ENCODE measurements at places on chromosomes 1 and 21.

GRCh38 chr1:47440599-47441081 lies 2.8 kb downstream of the FOXD2 start:
- no peak for DNase-seq

DNA sequence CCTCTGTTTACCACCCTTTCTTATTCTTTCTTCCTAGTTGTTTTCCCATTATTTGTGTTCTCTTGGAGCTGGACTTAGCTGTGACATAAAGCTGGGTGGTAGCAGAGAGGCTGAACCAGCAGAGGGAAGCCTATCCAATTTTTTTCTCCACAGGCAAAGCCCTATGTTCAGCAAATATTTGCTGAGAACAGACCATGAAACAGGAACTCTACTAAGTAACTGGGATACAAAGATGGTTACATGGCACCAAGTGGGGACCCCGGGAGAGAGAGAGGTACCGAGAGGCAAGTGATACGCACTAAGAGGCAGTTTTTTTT lies 6.6 kb downstream of the CFAP141 start:
- DNase-seq = no peak

DNA sequence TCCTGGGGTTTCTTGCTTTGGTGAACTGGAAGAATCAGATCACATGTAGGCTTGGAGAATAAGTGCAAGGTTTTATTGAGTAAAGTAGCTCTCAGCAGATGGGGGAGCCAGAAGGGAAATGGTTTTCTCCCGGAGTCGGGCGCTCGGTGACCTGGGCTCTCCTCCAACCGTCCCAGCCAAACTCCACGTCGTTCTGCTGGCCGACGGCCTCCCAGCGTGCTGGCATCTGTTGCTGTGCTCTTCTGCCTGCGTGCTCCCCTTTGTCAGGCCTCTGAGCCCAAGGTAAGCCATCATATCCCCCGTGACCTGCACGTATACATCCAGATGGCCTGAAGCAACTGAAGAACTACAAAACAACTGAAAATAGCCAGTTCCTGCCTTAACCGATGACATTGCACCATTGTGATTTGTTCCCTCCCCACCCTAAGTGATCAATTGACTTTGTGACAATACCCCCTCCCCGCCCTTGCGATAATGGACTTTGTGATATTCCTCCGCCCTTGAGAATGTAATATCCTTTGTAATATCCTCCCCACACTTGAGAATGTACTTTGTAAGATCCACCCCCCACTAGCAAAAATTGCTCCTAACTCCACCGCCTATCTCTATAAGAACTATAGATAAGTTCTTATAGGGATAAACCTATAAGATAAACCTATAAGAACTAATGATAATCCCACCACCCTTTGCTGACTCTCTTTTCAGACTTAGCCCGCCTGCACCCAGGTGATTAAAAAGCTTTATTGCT lies 88.3 kb downstream of the SMYD3 start:
- no peak for DNase-seq

GRCh38 chr1:52544665-52545525 lies 8.0 kb downstream of the TUT4 start:
- DNase-seq = no peak

DNA sequence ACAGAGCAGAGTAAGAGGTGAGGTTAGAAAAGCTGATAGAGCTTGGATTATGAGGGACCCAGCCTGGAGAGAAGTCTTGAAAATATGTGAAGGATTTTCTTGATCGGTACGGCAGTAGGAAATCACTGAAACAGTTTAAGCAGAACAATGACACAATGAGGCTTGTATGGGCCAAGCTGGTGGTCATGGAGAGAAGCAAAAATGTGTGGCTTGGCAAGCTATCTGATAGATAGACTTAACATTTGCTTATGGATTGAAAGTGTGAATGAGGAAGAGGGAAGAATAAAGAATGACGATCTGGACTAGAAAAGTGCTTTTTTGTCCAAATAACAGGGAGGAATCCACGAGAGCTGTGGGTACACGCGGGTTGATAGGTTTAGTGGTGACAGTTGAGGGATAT lies 15.4 kb upstream of the XPR1 start:
- DNase-seq = no peak

DNA sequence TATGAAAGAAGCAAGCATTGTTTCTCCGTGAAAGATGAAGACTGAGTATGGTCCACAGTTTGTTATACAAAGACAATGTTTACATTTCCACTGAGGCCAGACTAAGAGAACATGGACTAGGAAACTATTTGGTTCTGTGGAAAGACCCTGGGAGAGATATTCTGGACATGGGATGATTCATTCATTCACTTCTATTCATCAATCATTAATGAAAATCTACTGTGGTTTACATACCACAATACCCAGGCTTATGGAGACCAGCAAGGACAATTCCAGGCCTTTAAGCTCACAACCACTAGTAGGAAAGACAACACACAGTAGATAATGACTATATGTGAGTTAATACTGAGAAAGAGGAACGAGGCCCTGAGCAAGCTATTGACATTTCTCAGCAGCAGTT lies 125.4 kb downstream of the TBX15 start:
- DNase-seq = no peak

DNA sequence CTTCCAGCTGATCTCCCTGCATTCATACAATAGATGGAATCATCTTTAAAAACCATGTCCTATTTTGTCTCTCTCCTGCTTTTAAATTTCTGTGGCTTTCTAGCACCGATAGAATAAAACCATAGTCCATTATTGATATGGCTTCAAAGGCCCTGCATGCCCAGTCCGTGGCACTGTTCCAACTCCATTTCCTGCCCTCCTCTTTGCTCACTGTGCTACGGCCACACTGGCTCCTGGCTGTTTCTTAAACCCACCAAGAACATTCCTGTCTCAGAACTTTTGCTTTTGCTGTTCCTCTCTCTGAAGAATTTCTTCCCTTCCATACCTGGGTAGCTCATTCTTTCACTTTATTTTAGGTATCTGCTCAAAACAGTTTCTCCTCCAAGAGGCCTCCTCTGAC lies 7.2 kb downstream of the SLAMF1 start:
- DNase-seq = no peak

GRCh38 chr21:32554832-32555638 lies 30.3 kb downstream of the TCP10L start:
- no peak for DNase-seq

- no peak for DNase-seq
These were observed 67.1 kb downstream of the PTPRU start for GRCh38 chr1:29303201-29304024.

GRCh38 chr1:201498621-201499020 lies 8.3 kb downstream of the CSRP1 start:
- DNase-seq = no peak

DNA sequence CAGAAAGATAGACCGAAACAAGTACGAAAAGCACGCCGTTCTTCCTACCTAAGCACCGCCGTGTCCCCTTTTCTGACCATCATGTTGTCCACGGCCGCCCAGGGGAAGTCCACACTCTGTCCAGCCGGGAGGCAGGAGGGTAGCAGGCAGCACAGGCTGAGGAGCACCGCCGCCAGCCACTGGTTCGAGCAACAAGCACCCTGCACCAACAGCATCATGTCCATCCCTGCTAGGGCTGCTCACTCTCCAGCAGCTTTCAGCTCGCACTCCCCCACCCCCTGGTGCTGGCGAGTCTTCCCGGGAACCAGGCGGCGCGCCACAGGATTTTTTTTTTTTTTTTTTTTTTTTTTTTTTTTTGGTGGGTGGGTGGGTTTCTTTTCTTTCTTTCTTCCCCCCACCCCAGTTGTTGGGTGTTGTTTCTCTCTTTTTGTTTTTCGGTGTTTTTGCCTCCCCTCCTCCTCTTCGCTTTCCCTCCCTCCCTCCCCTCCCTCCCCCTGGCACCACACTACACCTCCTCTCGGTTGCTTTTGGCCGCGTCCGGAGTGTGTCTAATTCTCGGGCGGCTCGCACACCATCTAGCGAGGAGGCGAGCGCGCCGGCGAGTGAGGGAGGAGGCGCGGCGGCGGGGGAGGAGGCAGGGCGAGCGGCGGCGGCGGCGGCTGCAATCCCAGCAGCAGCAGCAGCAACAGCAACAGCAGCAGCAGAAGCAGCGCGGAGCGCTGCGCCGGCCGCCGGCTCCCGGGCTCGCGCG lies at the start of gene NEGR1:
TSS of gene NEGR1 (minus strand) at position 269 of the 751 bp plus-strand sequence.
- DNase-seq = peak; percentile 79

- peak; percentile 59 for DNase-seq
These were observed 80.9 kb downstream of the ABCA4 start for GRCh38 chr1:94039871-94040569.

DNA sequence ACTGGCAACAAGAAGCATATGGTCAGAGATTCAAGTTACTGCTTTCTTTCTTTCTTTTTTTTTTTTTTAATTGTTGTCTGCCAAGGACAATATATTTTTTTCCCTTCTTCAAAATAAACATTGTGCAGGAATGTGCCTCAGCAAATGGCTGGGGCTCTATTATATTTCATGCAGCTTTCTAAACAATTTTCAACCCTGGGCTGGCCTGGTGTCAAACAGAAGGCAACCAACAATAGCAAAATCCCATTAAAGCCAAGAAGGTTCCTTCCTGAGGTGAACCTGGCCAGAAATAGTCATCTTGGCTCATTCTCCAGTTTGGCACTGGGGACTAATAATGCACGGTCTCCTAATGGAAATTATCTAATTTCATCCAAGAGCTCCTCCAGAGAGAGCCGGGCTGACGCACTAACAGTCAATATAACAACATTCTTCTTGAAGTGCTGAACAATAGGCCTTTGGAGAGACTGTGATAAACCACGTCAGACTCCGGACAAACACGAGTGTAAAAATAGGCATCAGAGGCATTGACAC lies 35.7 kb upstream of the HLX start:
- DNase-seq = no peak

- DNase-seq = no peak
These were observed 25.4 kb upstream of the SMIM12 start for GRCh38 chr1:34884961-34885360.

GRCh38 chr1:201732351-201732750 lies 96.6 kb upstream of the IPO9 start:
- DNase-seq = no peak

- DNase-seq = no peak
These were observed 49.4 kb upstream of the CACNA1E start for GRCh38 chr1:181433931-181434330.

DNA sequence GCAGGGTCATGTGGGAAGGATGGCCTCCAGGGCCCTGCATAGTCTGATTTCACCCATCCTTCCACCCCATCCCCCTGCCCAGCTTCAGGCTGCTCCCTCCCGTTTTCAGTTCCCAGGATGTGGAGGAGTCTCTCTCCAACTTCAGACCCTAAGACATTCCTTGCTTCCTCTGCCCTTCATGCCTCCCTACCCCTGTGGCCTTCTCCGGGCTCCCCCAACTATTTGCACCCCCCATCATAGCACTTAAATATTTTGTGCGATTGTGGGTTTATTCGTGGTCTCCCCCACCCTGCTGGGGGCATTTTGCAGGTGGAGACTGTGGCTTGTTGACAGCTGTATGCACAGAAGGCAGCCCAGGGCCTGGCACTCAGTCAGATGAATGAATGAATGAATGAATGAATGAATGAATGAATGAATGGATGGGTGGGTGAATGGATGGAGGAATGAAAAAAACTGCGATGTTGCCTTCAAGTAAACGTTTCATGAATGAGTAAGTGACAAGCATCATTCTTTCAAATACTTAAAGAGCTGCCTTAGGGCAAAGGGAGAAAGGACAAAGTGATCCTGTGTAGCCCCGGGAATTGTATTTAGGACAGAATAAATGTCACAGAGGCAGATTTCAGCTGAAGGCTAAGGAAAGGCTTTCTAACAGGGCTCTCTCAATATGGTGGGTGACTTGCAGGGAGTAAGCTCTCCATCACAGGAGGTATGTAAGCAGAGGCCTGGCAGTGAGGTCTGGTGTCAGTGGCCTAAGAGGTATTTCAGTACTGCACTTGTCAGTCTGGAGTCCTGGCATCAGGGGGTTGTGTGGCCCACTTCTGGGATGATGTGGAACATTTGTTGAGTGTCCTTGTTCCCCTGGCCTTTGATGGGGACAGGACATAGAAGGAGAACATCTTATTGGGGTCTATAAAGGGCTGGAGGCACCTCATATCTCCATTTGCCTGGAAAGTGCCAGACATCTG lies 156.4 kb downstream of the PTPRU start:
- no peak for DNase-seq

- DNase-seq = no peak
These were observed 566 bp upstream of the PAQR7 start for GRCh38 chr1:25875856-25876692.

GRCh38 chr1:59638231-59638711 lies 176.5 kb upstream of the HOOK1 start:
- DNase-seq = peak; percentile 63

DNA sequence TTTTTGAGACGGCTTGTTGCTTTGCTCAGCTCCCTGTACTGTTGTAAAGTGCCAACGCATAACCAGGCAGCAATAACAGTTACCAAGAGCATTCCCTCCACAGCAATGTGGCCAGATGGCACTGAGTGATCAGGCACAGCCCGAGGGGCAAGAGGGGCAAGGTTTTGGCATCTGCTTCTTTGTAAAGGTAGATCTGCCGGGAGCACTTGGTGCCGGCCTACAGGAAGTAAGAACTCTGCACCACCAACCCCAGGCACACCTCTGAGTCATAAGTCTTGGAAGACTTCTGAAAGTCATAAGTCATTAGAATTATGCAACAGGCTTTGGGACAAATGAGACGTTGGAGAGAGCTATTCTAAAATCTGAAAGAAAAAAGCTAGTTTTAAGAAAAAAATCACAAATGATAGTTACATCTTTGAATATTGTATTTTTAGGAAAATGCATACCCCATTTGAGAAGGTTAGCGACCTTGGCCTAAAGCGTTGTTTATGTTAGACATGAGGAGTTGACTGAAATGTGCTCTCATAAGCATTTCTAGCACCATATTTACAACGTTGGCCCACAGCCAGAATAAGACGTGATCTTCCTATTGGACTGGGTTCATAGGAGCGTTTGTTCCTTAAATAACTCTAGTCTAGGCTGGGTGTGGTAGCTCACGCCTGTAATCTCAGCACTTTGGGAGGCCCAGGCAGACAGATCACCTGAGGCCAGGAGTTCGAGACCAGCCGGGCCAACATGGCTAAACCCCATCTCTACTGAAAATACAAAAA lies 37.7 kb upstream of the MAP10 start:
- no peak for DNase-seq

DNA sequence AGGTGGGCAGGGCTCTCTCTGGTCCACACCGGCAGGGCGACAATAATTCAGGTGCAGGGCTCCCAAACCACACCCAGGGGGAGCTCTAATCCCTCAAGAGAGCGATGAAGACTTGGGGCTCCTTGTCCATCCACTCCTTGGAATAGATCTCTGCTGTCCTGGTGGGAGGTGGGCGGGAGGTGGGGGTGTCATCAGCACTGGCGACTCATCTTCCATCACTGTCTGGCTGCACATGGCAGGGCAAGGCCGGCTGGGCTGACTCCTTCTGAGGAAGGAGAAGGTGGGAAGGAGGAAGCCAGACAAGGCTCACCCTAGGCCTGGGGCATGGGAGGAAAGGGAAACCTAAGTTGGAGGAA lies 29.3 kb downstream of the TNNT2 start:
- DNase-seq = peak; percentile 76

- DNase-seq = peak; percentile 66
These were observed 216.9 kb downstream of the RYR2 start for GRCh38 chr1:237258871-237259270.
